Esophagus squamous epithelium (tissue), 5 donors: ENCODE measurements at places on chromosomes 5 and 9.

DNA sequence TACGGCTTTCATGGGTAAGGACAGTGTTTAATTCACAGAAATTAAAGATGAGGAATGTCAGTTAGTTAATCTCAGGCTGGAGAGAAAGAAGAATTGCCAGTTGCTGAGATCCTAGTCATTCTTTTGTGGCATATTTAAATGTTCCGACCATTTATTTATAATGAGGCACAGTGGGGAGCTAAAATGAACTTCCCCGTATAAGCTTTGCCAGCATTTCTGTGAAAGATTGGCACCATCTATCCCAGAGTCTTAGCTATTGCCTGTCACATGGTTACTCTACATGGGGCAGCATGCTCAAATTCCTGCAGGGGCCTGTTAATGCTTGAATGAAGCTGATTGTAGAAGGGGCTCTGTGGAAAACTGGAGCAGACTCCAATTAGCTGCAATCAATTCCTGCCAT lies 314.1 kb downstream of the PRELID2 start:
- DNase-seq = no peak

GRCh38 chr9:112546149-112547012 lies 59.8 kb downstream of the KIAA1958 start:
- no peak for DNase-seq

DNA sequence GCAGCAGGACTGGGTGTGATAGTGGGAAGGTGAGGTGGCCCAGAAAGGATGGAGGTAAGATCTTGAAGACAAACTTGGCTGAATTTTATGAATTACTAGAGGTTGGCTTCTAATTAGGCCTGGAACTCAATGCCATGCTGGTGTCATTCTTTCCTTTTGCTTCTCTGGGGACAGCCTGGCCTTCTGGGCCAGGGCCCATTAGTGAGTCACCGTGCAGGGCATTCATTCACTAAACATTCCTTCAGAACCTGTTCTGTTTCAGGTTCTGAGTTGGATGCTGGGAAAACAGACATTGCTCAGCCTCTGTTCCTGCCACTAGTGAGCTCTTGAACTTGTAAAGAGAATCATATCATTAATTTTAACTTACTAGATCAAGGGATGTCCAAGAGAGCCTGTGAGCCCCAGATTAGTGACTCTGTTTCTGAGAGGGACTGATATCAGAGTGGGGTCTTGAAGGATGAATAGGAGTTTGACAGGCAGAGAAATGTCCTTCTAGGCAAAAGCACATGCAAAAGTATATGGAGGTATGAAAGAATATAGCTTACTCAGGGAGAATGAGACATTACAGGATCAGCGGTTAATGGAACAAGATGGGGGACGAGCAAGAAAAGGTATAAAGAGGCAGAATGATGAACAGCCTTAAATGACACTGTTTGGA lies 66.5 kb downstream of the LHX2 start:
- no peak for DNase-seq

- DNase-seq = no peak
Observed at GRCh38 chr5:104626122-104626521, 1063.5 kb upstream of the NUDT12 start.

DNA sequence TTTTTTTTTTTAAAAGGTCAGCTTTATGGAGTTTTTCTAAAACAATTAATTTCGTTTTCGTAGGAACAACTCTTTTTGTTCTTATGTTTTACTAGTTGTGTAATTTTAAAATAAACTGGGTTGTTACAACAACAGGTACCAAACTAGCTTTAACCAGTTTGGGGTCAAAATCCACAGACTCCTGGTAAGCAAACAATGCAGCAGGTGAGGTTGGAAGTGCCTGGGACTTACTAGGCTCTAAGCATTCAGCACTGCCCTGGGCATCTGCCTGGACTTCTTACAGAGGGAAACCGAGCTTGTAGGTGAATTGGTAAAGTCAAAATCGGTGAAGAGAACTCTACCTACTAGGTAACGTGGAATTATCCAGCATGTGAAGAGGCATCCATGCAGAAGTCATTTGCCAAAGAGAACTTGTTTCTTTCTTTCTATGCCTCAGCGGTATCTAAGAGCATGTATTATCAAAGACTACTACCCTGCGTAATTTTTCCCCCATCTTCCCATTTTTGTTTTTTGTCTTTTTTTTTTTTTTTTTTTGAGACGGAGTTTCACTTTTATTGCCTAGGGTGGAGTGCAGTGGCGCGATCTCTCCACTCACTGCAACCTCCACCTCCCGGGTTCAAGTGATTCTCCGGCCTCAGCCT lies 145.4 kb downstream of the KCTD16 start:
- DNase-seq = no peak

GRCh38 chr5:136766456-136766855 lies 401.1 kb upstream of the TRPC7 start:
- DNase-seq = no peak

- no peak for DNase-seq
Observed at GRCh38 chr5:931570-932145, 39.0 kb downstream of the TRIP13 start.

GRCh38 chr5:110751902-110752762 lies 13.3 kb downstream of the SLC25A46 start:
- DNase-seq = no peak

GRCh38 chr9:34524349-34524748 lies 1.6 kb upstream of the ENHO start:
- DNase-seq = no peak

- DNase-seq = no peak
Observed at GRCh38 chr9:38355115-38355514, 37.4 kb upstream of the ALDH1B1 start.

DNA sequence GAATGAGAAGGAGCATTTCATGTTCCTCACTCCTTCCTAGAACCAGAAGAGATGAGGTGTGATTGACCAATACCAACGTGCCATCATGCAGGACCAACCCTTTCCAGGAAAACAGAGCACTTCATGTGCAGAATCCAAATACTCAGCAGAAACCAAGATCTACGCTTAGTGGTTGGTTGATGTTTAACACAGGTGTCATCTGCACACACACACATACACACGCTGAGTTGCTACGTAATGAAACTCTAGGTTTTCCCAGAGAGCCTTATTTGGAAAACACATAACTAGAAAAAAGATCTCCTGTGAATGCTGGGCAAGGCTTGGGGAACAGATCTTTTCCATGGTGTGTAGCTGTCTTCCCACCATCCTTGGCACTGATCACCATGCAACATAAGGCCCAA lies 21.1 kb upstream of the ZNF622 start:
- no peak for DNase-seq

- DNase-seq = no peak
Observed at GRCh38 chr5:116544531-116545241, 29.9 kb downstream of the SEMA6A start.
